Esophagus (tissue), 2 donors: ENCODE measurements at places on chromosomes 16 and 17. TPM values are rescaled to one million over a fixed set of nuclear protein-coding genes. Genes with fewer than 3 reads are reported as not detected.

The RPRML gene
- polyA plus RNA-seq = 0.44 TPM

The COG4 gene
- 41.8 TPM for polyA plus RNA-seq

The ASIC2 gene
- polyA plus RNA-seq = not detected

The KAT8 gene
- 33.6 TPM for polyA plus RNA-seq

The RASD1 gene
- polyA plus RNA-seq = 1.6 TPM

The GAST gene
- not detected for polyA plus RNA-seq

The MYH13 gene
- 0.08 TPM for polyA plus RNA-seq

The SEZ6 gene
- not detected for polyA plus RNA-seq

The TEX19 gene
- 0.01 TPM for polyA plus RNA-seq

The DRC3 gene
- 1.4 TPM for polyA plus RNA-seq

The KRT24 gene
- 116 TPM for polyA plus RNA-seq

The BICDL2 gene
- 149 TPM for polyA plus RNA-seq

The QRICH2 gene
- polyA plus RNA-seq = 5.6 TPM

The PDP2 gene
- 2.3 TPM for polyA plus RNA-seq
